Daoy (cell line): ENCODE measurements at places on chromosomes 6 and 20. TPM values are rescaled to one million over a fixed set of nuclear protein-coding genes. Genes with fewer than 3 reads are reported as not detected.

The MYLK2 gene
- 3.0 and 3.4 TPM in 2 replicates for total RNA-seq

DNA sequence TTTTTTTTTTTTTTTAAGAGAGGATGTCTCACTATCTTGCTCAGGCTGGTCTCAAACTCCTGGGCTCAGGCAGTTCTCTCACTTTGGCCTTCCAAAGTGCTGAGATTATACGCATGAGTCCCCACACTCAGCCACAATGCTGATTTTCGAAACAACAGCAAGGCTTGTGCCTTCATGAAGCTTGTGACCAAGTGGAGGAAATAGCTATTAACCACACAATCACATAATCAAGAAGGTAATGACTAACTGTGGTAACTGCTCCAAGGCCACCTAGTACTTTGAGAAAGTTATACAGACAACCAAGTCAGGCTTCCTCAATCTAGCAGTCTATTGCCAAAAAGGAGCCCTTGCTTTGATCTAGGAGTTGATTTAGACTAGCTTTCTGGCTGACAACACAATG, 46.3 kb downstream of the SOD2 start:
- DNase-seq = peak; percentile 23

- DNase-seq = no peak
Observed at GRCh38 chr20:40276301-40276700, 412.7 kb downstream of the MAFB start.

The MYCT1 gene
- 0.06 and 0.15 TPM in 2 replicates for total RNA-seq

The MATN4 gene
- not detected in 2 replicates for total RNA-seq

- DNase-seq = no peak
Observed at GRCh38 chr6:65637289-65638046, 69.6 kb downstream of the EYS start.

- DNase-seq = no peak
Observed at GRCh38 chr6:36686668-36687513, 8.4 kb downstream of the CDKN1A start.

- peak; percentile 40 for DNase-seq
Observed at GRCh38 chr20:48776306-48776705, 51.5 kb downstream of the PREX1 start.

The OR12D3 gene
- not detected in 2 replicates for total RNA-seq

DNA sequence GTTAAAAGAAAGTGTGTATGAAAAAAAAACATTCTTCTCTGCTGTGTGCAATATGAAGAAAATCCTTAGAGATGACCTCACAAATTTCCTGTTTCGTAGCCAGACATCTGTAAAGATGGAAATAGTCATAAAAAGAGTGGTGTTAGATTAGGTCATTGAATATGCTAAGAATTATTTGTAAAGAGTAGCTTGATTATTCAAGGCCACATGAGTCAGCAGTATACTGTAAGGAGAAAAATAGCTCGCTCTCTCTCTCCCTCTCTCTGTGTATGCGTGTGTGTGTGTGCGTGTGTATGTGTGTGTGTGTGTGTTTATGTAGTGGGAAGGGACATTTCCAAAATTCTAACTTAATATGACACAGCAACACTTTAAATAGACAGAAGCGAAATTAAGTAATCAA, 78.8 kb downstream of the PTCHD4 start:
- no peak for DNase-seq

GRCh38 chr20:31560746-31561598, 44.1 kb upstream of the ID1 start:
- peak; percentile 92 for DNase-seq

The ZNF133 gene
- total RNA-seq = 11.7 and 12.9 TPM in 2 replicates

DNA sequence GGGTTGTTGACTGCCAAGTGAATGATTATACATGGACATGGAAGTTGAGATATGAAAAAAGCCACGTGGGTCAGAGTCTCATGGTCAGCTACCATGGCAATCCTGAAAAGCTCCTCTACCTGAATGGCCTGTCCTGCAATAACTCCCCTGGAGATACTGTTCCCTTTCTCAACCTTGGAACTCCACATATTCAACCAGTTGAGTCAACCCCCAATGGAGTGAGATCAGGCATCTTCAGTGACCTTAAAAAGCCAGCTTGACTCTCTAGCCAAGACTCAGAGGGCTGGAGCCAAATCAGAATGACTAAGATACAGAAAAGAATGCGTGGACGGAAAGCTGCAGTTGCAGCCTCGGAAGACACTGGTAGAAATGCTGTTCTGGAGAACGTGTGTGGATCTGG, 341.3 kb downstream of the FOXA2 start:
- DNase-seq = no peak

- DNase-seq = no peak
Observed at GRCh38 chr6:129472239-129472638, 237.7 kb downstream of the ARHGAP18 start.

GRCh38 chr6:27668442-27669294, 195.8 kb upstream of the ZNF184 start:
- peak; percentile 92 for DNase-seq

The GPR31 gene
- total RNA-seq = not detected in 2 replicates

The DPPA5 gene
- total RNA-seq = not detected in 2 replicates

- no peak for DNase-seq
Observed at GRCh38 chr6:52373151-52373690, 11.3 kb downstream of the PAQR8 start.

DNA sequence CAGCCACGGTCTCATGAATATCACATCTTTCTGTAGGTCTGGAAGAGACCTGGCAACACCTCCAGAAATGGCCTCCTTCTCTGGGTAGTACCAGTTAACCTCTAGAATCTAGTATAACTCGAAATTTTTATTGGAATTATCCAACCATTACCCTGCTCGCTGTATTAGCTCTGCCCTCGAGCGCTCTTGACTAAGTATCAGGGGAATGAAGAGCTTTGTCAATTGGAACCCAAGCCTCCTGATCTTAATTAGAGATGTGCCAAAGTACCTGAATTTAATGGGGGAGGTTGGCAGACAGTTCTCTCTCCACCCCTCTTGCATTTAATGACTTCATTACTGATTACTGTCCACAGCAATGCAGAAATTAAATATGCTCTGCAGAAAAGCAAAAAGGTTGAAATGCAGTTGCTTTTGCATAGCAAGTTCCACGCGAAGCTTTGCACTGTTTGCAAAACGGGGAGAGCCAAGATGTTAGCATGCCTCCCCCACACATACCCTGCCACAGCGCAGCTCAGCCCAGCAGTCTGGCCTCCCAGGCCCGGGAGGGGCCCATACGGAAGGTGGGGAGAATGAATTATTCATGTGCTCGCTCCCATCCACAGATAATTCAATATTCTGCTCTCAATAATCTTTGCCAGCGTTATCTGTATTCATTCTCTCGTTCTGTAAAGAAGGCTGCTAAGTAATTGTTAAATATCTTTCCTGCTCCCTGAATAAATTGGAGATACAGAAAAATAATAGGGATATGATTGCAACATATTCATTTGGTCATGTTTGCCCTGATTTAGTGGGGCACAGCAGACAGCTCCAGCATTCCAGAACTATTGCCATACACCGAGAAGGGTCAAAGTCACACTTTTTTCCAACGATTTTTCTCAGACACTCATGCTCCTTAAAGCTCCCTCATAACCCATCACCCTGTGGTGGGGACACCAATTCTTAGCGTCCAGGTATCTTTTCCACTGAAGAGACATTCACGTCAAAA, 305.8 kb downstream of the CDH26 start:
- no peak for DNase-seq

The PRICKLE4 gene
- total RNA-seq = not detected in 2 replicates

DNA sequence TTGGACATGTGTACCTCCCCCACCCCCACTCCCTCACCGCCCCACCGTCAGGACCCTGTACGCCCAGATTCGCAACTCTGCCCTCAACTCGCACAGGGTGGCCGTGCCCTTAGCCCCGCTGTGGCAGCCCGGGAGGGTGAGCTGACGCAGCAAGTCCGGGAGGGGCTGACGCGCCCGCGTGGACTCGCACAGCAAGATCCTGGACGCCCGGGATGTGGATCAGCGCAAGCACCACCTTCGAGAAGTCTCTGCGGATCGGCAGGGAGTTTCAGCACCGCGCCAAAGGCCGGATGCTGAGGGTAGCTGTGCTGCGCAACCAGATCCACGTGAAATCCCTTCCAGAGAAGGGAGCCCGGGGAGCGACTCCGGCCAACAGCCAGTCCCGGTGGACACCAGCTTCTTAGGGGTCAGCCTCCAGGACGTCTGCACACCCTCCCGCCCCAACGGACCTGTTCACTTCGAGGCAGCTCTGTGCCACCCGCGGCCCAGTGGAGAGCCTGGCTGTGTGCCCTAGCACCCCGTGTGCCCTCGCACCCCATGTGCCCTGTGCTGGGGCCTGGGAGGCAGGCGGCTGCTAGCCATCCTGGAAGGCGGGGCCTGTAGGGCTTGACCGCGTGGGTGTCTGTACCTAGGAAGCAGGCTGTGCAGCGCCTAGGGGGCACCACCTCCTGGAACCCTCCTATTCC, 6.7 kb upstream of the GJA10 start:
- no peak for DNase-seq

DNA sequence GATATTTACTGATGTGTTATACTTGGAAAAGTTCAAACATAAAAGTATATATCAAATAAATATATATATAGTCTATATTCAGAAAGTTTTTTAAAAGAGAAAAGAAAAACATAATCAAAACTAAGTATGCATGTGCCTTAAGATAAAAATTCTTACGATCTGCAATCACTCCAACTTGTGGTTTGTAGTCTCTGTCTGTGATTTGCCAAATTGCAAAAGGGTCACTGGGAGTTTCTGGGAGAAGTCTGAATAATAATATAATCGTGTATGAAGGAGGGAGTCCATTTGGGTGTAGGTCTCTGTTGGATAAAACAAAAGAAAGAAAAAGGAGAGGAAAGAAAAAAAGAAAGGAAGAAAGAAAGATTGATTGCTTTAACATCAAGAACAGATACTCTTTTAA, 92.4 kb downstream of the COL12A1 start:
- no peak for DNase-seq

DNA sequence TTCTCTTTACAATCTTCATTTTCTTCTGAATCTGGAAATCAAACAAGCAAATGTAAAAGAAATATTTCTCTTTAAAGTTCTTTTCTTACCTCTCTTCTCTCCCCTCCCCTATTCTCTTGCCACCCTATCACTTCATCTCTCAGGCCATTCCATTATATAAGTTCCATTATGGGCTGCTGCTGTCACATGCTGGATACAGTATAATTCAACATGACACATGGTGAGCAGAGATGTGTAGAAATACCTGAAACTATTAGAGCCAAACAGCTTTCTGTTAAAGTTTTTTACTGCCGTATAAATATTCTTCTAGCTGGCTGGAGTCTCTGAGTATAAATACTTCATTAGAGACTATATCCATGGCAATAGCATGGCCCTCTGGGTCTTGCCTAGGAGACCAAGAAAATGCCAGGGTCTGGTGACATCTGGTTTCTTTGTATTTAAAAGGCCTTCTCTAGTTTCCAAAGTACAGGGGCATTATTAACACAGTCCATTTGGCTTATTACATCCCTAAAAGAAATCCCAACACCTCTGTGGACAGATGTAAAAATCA, 139.6 kb downstream of the TFAP2B start:
- DNase-seq = no peak

- no peak for DNase-seq
Observed at GRCh38 chr6:96094077-96094476, 78.3 kb downstream of the FUT9 start.

DNA sequence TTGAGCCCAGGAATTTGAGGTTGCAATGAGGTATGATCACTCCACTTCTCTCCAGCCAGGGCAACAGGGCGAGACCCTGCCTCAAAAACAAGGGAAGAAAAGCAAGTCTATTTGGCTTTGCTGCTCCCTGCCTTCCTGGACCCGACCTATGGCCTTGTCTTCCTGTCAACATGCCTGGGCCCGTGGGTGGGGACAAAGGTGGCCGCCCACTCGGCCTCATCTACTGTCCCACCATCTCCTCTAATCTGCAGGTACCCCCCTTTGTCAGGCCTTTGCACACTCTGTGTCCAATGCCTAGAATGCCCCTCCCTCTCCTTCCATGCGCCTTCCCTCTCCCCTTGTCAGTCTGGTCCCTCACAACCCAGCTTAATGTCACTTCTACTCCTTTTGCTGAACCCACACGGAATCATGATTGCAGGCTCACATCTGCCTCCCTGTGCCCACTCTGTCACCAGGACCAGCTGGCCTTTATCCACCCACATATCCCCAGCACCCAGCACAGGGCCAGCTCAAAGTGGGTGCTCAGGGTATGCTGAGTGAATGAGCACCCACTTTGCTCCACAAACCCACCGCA, 40.3 kb downstream of the MDFI start:
- no peak for DNase-seq

The ECT2L gene
- total RNA-seq = not detected in 2 replicates

GRCh38 chr6:99905209-99906106, 88.6 kb downstream of the MCHR2 start:
- DNase-seq = peak; percentile 23

DNA sequence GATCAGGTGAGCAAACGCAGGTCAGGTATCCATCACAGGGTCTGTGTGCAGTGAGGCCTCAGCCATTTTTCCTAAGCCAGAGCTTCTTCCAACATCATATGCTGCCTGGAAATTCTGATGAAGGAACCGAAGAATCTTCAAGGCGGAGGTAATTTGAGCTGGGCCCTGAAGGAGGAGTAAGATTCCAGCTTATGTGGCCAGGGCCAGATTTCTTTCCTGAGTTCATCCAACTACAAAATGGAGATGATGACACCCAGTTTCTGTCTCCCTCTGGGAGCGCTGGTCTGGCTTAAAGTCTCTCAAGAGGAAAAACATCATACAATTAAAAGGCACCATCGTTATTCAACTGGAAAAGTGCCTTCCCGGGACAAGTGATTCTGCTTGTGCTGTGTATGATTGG, 6.9 kb upstream of the MANBAL start:
- peak; percentile 15 for DNase-seq

The MYO6 gene
- 4.6 and 7.0 TPM in 2 replicates for total RNA-seq

The SLC32A1 gene
- total RNA-seq = not detected in 2 replicates

- peak; percentile 38 for DNase-seq
Observed at GRCh38 chr6:146433881-146434731, 109.5 kb upstream of the RAB32 start.

GRCh38 chr20:46857061-46857831, 37.4 kb upstream of the EYA2 start:
- DNase-seq = no peak

- DNase-seq = no peak
Observed at GRCh38 chr6:159262586-159262985, 93.4 kb downstream of the FNDC1 start.

DNA sequence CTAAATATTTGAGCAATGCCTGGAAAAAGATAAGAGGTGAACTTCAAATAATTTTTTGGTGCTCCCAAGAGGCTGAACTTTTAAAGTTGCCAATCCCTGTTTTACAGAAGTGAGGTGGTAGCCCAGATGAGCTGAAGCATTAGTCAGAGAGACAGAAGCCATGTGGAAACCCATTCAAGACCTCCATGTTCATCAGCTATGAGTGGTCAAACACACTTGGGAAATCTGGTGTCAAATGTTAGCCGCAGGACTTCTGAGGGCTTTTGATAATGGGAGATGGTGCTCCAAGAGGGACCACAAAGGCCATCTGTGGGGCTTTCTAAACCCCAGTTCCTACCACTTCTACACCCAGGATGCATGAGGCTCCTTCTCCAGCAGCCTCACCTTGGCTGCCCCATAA, 77.5 kb upstream of the MRPS10 start:
- no peak for DNase-seq

GRCh38 chr20:24998121-24998520, 5.6 kb upstream of the APMAP start:
- no peak for DNase-seq

The TOX2 gene
- total RNA-seq = 0.06 and 1.3 TPM in 2 replicates

- no peak for DNase-seq
Observed at GRCh38 chr6:39281312-39281980, 32.8 kb downstream of the KCNK17 start.
